Stimulated activated CD8-positive, alpha-beta memory T cell treated with anti-CD3 and anti-CD28 coated beads, Interleukin-12 subunit alpha, Interleukin-12 subunit beta, amount 100 ng/mL, for 4 hours (primary cell): ENCODE measurements at places on chromosomes 6 and 20.

DNA sequence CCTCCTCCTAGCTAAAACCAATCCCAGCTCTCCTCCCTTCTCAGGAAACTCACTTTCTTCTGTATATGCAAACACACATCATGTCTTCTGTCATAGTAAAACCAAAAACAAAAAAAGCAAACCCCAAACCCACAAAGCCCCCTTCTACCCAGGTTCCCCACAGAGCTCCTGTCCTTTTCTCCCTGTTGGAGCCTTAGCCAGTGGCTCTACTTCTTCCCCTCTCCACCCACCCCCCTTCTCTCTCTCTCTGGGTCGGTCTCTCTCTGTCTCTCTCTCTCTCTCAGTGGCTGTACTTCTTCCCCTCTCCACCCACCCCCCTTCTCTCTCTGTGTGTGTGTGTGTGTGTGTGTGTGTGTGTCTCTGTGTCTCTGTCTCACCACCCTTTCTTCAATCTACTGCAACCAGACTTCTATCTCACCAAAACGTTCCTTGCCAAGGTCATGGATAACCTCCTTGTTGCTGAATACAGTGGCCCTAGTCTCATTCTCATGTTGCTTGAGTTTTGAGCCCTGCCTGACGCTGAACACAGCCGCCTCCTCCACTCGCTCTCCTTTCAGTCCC is 8.7 kb upstream of the OSER1 start:
- no peak for DNase-seq

DNA sequence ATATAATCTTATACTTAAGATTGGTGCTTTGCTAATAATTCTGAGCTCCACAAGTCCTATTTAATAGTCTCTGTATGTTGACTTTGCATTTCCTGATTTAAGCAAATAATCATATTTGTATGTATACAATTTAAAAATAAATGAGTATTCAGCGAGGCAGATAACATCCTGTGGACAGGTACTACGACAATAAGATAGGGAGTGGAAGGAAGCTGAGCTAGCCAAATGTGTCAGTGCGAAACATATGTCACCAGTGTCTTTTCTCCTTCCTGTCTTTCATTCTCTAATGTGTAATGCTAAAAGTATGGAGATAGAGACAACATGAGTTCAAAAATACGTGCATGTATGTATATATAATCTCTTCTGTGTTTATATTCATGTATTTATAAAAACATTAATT is 359.6 kb upstream of the KCNQ5 start:
- DNase-seq, result no peak

GRCh38 chr20:19141998-19142397 is 70.4 kb upstream of the SLC24A3 start:
- DNase-seq, result no peak

- DNase-seq, result no peak
These were observed 52.3 kb upstream of the UTRN start for GRCh38 chr6:144232832-144233230.

- peak; percentile 10 for DNase-seq
These were observed 843 bp downstream of the FBXO9 start for GRCh38 chr6:53066077-53066417.

DNA sequence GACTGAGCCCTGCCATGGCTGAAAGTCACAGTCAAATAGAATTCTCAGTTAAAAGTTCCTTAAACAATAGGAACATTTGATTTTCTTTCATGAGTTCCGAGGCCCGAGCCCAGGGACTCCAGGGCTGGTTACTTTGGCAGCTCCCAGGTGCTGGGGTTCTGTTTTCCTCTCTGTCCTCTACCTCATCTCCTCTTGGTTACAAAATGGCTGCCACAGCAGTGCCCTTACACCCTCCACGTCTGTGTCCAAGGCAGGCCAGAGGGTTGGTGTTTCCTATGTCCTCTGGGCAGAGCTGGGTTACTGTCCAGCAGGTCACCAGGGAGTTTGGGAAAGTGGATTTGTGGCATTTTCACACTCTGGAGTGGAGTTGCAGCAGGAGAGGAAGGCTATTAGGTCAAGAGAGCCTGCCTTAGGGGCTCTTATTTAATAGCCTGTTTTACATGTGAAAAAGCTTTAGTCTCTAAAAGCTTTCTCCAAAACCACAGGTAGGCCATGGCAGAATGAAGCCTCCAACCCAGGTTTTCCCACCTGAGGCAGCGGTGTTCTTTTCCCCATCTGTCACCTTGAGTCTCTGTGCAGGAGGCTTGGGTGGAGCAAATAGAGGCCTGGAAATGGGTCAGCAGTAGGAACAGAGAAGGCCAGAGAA is 111.0 kb downstream of the DTD1 start:
- DNase-seq, result no peak

- no peak for DNase-seq
These were observed 13.7 kb downstream of the USP49 start for GRCh38 chr6:41881506-41881905.

DNA sequence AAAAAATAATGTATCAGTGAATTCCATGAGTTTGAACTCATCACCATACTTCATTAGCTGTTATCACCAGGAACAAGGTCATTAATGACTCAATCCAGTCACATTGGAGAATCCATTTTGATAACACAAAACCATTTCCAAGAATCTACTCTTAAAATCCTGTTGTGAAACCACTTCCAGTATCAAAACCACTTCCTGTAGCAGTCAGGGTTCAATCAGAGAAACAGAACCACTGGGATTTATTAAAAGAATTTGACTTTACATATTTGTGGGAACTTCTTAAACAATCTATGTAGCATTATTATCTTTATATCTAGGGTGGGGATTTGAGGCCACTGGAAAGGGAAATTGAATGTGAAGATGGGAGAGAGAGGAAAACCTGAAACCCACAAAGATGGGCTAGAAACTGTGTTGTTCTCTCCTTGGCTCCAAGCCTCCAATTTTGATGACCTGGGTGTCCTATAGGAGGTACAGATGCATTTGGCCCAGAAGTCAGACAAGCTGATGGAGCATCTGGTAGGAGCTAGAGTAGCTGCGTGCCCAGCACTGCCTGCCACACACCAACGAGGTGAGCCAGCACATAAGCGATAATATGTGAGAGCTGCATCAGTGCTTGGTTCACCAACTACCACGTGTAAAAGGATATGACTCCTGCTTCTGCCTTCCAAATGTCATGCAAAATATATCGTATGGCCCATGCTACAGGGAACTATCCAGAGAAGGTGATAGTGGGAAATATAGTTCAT is 117.0 kb downstream of the TMEM200A start:
- no peak for DNase-seq

GRCh38 chr20:62186887-62187866 is 4.3 kb downstream of the MTG2 start:
- no peak for DNase-seq

- DNase-seq, result no peak
These were observed 3.3 kb downstream of the PI16 start for GRCh38 chr6:36957773-36958271.

- DNase-seq, result no peak
These were observed 12.8 kb downstream of the UNC93A start for GRCh38 chr6:167303675-167304625.

DNA sequence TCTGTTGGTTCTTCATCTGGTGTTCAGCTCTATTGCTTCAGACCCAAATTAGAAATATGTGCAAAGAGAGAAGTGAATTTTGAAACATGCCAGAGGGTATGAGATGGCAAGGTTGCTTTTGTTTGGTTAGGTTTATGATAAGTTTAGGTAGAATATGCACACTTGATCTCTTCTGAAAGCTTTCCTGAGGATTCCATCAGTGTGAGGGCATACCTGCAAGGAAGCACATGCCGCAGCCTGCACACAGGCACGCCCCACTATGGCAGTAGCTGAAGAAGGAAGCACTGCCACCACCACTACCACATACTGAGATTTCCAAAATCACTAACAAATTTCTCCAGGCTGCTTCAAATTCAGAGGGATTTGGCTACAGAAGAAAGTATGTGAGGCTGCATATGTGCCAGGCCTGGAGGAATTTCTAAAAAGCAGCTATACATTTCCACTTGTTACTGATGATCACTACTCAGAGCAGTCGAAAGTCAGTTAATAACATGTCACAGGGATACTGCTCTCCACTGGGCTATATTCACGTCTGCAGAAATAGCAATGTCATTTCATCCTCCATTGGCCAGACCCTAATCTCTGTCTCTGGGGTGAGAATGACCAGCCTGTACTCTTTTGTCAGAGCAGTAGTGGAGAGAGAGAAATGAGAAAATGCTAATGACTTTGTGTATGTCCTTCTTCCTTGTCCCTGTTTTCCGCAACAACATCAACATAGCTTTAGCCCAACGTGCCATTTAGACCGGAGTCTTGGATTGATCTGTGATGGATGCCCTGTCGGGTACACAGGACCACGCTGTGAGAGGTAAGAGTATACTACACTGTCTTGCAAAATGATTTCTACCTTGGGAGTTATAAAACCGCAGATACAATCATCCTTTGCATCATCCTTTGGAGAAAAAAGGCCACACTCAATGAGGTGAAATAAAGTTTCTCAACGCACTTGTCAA is 396.7 kb downstream of the LAMA2 start:
- DNase-seq, result no peak

DNA sequence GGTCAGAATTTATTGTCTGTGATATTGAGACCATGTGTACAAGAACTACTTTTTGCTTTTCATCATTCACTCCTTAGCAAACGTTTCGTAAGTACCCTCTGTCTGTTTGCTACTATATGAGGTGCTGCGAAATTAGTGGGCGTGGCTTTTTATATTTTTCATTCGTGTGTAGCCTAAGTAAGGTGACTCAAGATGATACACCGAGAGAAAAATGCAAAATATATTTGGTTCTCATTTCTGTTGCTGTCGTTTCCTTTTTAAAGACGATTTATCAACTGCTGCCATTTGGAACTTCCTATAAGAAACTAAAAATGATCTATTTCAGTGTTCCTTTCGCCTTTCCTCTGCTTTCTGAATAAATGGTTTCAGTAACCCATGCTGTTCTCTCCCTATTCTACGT is 61.2 kb downstream of the VAPB start:
- DNase-seq, result no peak

- no peak for DNase-seq
These were observed 77.6 kb downstream of the POPDC3 start for GRCh38 chr6:105102186-105102585.

DNA sequence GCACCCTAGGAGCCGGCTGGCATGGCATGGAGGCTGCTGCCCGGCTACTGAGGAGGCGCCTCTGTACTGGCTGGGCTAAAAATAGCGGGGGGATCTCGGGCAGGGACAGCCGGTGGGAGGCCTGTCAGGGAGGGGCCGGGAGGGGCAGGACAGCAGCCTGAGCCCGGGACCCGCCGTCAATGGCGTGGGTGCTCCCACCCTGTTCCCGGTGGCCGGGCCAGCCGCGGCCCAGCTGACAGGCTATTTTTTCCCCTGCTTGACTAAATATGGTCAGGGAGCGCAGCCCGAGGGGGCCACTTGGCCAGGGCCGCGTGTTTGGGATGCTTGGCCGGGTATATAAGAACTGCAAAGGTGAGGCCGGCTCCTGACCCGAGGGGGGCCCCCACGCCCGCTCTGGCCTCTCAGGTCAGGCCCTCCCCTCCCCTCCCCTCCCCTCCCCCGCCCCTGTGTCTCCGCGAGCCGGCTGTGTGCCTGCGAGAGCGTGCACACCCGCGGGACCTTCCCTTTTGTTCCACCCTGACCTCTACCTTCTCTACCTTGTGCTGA is 74.4 kb upstream of the GATA5 start:
- no peak for DNase-seq

DNA sequence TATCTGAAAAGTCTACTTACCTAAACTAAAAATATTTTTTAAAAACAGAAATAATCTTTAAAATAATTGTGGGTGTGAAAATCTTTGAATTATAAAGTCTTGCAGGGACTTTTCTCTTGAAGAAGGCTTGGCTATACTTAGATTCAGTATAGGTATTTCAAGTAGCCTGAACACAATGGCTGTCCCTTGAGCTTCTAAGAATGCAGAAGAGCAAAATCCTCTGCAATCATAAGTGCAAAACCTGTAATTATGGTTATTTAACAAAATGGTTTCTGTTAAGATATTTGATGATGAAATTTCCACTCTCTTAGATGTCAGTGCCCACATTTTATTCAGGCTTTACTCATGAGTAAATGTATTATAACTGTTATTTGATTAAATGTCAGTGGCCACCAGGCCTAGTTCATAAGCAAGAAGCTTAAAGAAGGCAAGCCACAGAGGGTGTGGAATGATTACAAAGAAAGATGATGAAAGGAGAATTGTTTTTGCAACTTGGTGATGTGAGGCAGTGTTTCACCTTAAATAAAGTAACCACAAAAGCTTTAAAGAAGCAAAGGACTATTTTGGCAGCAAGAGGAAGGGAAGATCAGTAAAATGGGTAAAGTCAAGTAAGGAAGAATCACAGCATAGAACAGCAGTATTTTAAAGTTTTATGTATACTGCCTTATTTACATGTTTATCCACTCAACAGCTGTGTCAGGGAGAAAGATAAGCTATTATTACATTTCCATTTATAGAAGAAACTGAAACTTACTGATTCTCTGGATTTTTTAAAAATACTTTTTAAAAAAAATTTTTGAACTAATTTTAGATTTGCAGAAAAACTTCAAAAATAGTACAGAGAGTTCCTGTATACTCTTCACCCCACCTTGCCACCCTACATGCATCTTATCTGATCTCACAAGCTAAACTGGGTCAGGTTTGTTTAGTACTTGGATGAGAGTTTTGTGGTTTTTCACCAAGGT is 351.2 kb upstream of the RUNX2 start:
- no peak for DNase-seq

DNA sequence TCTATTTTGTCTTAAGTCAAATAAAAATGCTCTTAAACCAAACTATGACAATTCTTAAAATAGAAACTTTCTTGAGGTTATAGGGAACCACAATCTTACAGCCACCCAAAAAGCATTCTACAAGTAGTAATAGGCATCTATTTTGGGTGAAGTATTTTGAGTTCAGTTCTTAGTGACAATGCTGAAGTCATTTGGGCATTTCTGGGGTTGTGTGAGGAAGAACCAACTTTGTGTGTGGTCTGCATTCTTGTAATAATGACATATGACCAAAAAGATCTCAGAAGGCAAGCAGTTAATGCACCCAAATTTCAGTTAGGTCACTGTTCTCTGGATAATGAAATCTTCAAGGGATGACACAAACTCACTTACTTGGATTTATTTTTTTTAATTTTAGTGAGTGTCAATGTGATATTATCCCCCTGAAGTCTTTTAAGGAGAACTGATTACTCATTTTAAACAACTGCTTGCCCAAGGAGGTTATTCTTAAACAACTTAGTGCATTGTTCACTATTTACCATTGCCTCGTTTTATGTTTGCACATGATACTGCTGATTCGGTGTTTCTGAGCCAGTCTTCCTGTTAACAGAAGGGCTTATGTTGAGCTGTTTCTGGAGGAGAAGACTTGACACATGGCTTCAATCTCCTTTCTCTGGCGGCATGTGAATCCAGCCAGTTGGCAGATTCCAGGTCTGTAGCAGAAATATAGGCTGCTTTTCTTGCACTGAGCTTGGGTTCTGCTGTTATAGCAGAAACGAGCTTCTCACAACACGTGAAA is 618.9 kb downstream of the BCKDHB start:
- no peak for DNase-seq

DNA sequence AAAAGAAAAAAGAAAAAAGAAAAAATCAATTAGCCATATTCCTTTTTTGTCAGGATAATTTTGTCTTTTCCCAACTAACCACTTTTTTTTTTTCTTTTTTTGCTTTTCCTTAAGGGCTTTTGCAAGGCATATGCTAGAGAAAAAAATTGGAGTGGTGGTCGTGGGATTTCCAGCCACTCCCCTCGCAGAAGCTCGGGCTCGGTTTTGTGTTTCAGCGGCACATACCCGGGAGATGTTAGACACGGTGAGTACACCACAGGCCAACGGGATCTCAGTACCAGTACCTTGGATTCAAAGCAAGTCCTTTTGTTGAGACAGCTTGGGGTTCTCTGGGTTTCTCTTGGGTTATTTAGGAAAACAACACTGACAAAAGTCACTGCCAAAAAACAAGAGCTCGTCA is 61.2 kb upstream of the ISM1 start:
- no peak for DNase-seq

- DNase-seq, result peak; percentile 20
These were observed 26.9 kb downstream of the SPATA2 start for GRCh38 chr20:49888212-49889000.
